ENCODE measurements at places on chromosomes 12 and 14.

DNA sequence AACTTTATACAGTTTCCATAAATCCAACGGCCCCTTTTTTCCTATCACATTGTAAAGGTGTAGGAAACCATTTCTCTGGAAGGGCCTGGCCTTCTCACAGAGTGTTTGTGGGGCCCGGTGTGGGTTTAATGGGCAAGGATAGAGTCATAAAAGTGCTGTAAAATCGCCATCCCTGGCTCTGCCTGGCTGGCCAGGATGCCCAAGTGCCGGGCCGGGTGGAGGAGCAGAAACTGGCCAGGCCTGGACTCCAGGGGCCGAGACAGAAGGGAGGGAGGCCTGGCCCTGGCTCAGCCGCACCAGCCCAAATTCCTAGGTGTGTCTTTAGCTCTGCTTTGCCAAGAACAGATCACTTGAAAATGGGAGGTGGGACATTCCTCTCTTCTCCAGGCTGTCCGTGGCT, 77.1 kb upstream of the DICER1 start:
- no peak for DNase-seq

DNA sequence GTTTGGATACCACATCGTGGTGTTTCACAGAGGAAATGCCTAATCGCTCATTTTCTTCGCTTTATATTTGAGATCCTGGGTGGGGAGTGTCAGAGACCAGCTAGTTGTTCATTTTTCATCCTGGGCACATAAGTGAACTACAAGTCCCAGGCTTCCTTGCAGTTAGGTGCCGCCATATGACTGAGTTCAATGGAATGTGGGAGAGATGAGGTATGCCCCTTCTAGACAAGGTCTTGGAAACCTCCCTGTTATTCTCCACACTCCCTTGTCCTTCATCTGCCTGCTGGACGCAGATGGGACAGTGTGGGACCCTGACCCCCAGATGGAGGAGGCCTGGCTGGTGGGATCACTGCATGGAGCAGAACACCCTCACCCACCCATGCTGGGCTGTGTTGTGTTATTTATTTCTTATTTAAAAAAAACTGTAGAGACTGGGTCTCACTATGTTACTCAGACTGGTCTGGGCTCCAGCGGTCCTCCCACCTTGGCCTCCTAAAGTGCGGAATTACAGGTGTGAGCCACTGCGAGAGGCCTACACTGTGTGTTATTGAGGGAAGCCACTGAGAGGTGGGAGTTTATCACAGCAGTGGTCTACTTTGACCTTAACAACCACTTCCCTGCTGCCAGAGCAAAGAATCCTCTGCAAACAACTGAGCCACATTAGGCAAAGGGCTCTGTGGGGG, 42.9 kb upstream of the VRK1 start:
- no peak for DNase-seq

- DNase-seq, result no peak
Measured at GRCh38 chr12:80183939-80184338, 84.6 kb downstream of the OTOGL start.

- no peak for DNase-seq
Measured at GRCh38 chr12:50991291-50991690, 34.9 kb downstream of the SLC11A2 start.

DNA sequence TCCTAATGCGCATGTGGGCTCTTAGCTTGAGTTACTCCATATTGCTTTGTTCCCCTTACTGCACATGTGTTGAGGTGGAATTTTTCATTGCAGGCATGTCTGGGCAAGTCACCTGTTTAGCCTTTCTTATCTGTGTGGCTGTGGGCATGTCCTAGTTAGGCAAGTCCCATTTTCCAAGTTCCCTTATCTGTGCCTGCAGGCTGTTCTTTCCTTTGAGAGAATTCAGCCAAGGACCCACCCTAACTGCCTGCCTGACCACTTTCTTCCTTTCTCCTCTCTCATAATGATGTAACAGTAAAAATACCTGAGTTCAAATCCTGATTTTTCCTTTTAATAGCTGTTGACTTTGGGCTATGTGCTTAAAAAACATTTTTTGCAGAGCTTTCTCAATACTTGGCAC, 870.6 kb downstream of the NRXN3 start:
- no peak for DNase-seq

- DNase-seq, result no peak
Measured at GRCh38 chr12:39393890-39394289, 49.0 kb downstream of the KIF21A start.

DNA sequence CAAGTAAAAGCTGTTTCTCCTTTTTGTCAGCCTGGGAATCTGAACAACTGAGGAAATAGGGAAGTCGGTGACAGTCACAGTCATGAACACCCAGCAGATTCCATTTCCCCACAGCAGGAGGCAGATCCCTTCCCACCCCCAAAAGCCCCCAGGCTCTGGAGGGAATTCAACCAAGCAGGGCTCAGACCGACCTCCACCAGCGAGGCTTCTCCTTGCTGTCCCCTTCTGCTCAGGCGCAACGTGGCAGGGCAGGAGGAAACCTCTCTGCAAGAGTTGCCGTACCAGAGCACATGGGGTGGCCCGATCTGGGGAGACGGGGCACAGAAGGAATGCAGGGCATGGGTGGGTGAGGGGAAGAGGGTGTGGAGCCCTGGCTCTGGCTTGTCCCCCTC, 319 bp downstream of the GALNT6 start:
- no peak for DNase-seq

DNA sequence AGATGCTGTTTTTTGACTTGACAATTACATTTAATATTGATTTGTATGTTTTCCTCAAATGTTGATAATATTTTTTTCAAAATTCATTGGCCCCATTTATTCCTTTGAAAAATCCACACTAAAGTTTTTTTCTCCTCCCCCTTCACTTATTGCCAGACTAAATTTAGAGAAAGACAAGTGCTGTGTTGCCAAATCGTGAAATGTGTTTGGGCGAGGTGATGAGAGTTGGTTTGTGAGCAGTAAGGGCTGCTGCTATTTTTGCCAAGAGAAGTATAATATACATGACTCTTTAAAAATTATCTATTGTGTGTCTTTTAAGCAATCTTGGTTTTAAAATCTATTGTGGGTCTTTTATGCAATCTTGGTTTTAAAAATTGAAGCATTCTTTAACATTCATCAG, 188.9 kb downstream of the PPFIA2 start:
- DNase-seq, result no peak

DNA sequence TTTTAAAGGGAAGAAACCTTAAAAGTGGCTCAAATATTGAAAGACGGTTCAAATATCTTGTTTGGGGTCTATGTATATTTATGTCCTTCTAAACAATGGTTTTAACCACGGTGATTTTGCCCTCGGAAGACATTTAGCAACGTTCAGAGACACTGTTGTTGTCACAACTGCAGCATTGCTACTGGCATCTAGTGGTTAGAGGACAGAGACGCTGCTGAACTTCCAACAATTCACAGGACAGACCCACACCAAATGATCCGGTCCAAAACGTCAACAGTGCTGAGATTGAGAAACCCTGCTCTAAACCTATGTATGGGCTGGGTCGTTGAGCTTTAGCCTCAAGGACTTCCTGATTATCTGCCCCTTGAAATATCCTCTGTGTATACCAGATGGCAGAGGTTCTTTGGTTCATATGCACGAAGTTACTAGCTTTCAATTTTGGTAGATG, 1.7 kb downstream of the ANGEL1 start:
- DNase-seq, result peak; percentile 31

GRCh38 chr14:104465482-104466390, 113.8 kb upstream of the C14orf180 start:
- no peak for DNase-seq

- no peak for DNase-seq
Measured at GRCh38 chr14:66174453-66174891, 311.7 kb upstream of the CCDC196 start.

DNA sequence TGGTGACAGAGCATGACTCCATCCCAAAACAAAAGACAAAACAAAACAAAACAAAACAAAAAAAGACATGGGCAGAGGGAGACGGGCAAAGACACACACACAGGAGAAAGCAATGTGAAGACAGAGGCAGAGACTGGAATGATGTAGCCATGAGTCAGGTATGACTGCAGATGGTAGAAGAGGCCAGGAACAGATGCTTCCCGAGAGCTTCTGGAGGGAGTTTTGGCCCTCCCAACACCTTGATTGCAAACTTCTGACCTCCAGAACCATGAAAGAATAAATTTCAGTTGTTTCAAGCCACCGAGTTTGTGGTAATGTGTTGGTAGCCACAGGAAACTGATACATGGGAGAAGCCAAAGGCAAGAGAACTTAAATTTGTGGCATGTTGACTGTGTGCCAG, 27.1 kb downstream of the VWF start:
- DNase-seq, result no peak

DNA sequence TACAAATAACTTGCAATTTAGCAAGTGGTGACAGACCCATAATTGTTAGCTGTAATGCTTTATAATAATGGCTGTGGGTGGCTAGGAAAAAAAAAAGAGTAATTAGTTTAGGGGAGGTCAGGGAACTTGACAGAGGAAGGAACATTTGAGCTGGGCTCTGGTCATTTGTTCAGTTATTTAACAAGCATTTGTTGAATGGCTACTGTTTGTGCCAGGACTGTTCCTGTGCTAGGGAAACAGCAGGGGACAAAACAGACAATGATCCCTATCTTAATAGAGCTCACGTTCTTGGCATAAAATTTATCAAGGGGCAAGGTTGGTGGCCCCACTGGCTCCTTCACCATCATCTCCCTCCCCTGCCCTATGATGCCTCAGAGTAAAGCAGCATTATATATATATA, 18.5 kb downstream of the CHST11 start:
- no peak for DNase-seq

- DNase-seq, result no peak
Measured at GRCh38 chr14:55715889-55716288, 135.9 kb downstream of the KTN1 start.

DNA sequence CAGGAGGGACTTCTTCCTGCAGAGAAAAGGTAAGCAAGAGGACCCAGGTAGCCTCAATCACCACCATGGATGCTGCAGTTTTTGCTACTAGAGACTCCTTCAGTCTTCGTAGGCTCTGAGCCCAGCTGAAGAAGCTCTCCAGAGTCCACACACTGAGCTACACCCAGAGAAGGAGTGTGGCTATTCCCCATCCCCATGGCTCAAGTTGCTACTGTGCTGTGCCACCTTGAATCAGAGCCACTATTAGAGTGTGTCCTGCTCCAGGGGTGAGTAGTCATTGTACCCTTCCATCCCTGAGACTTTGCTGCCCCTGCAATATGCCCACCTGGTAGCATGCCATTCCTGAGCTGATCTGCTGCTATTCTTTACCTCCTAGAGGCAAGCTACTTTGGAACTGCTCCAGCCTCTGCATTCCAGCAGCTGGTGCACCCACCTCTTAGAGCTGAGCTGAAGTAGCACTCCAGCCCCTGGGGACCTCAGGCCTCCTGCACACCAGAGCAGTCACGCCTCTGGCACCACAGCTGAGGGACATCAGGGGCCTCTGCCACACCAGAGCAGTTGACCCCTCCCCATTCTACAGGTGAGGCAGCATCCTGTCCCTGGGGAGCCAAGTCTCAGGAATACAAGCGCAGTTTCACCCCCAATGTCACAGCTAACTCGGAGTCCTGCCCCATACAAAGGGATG, 213.0 kb downstream of the TRHDE start:
- DNase-seq, result no peak

- no peak for DNase-seq
Measured at GRCh38 chr12:108191938-108192337, 62.9 kb downstream of the WSCD2 start.

DNA sequence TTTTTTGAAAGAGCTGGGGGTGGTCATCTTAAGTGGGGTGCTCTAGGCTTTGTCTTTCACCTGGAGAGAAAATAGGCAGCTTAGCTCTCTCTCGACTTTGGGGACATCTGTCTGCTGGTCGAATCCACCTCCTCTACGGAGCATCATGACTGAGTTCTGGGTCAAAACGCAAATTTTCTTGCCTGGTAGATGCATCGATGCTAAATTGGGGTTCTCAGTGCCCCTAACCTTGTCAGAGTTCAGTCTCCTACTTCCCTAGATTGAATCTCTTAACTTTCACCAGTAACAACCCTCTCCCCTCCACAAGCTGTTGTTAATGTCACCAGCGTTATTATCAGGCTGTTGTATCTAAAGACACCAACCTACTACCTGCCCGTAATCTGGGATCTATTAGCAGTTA, 682 bp downstream of the FLRT2 start:
- DNase-seq, result no peak

DNA sequence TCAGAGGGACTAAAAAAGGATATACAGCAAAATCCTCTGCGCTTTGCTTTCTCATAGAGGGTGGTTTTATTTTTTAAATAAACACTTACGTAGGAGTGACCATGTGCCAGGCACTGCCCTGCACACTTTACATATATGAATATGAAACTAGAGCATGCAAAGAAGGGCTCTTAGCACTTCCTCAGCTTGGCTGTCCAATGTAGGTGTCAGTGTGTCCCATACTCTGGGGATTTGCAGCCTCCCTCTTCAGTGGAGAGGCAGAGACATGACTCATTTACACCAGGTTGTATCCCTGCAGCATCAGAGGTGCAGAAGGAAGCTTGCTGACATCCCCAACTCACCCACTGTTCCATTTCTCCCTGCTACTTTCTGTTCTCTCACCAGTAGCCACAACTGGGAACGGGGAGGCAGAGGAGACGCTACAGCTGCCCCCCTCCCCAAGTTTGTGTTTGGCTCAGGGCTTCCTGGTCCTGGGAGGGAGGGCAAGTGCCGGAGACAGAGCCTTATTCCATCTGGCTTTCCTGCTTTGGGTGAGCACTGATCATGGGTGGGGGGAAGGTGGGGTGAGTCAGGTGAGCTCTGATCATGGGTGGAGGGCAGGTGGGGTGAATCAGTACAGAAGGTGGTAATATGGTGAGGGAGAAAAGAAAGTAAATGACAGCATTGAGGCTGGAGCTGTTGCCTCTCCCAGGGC, 4.9 kb upstream of the KRT5 start:
- no peak for DNase-seq

- no peak for DNase-seq
Measured at GRCh38 chr14:41280745-41281144, 325.9 kb upstream of the LRFN5 start.

GRCh38 chr12:22539055-22539454, 5.3 kb downstream of the C2CD5 start:
- DNase-seq, result no peak

GRCh38 chr14:99724939-99725773, 41.1 kb downstream of the CYP46A1 start:
- DNase-seq, result no peak

DNA sequence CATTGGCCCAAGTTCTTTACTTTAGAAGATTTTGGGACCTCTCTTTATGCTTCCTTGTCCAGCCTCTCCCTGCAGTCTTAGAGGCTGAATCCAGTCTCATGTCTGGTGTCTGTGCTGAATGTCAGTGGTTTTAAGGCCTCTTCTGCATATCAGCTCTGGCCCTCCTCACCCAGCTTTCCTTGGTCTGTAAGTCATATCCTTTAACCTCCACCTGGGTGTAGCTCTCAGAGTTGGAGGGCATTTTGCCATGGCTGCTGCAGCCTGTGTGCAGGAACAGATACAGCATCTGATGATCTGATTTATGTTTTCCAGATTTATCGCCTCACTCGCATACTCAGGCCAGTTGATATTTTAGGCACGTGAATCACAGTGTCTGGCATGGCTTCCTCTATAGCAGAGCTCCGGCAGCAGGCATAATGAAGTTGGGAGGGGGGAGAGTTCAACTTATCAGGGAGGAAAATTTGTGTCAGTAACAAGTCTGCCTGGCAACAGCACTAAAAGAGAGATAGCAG, 335.0 kb downstream of the PCNX1 start:
- DNase-seq, result no peak
